ENCODE measurements at places on chromosomes 7 and 10.

- DNase-seq: no peak
These were observed 33.4 kb downstream of the SCD start for GRCh38 chr10:100380400-100380799.

DNA sequence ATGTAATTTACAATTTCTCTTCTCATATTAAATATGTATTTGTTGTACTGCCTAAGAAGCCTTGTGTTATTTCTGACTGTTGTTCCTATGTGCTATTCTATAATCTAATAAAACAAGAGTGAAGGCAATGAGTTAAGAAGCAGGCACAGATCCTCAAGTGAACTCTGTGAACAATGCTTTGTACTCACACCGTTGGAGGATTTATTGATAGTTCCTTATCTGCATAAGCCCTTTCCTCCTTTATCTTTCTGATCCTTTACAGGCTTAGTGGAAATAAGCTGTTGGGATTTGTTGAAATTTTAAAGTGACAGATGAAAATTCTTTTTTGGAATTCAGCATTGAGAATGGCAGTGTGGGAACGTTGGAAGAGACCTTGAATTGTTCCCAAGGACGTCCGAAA, 329.6 kb upstream of the NPVF start:
- no peak for DNase-seq

DNA sequence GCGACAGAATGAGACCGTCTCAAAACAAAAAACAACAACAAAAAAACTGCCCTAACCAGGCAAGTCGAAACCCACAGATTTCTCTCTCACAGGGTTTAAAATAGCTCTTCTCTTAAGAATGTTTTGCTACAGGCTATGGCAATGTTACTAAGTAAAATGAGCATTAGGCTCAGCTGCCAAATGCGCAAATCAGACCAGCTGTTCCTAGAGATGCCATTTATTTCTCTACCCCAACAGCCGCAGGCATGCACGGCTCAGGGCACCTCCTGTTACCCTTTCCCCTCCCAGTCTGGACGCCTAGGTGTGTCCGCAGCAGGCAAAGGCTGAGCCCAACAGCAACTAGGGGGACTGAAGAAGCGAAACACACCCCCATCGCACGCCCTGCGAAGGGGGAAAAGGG, 168.3 kb upstream of the MBL2 start:
- no peak for DNase-seq

GRCh38 chr10:86710987-86711512, 42.7 kb downstream of the LDB3 start:
- DNase-seq: peak; percentile 89

DNA sequence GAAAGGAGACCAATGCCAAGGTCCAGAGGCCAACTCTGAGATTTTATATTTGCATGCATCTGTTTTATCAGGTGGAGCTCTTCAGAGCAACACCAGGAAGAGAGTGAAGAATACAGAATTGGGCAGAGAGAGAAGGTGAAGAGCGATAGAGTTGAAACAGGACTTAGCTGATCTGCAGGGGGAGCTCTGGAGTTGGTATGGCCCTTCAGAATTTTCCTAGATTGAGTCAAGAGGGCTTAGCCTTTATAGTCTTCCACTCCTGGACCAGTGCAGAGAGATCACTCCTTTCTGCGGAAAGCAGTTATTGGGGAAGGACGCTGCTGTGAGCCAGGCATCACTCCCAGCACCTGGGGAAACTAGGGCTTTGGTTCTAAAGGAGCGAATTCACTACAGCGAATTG, 105.0 kb upstream of the DGKB start:
- DNase-seq: no peak

DNA sequence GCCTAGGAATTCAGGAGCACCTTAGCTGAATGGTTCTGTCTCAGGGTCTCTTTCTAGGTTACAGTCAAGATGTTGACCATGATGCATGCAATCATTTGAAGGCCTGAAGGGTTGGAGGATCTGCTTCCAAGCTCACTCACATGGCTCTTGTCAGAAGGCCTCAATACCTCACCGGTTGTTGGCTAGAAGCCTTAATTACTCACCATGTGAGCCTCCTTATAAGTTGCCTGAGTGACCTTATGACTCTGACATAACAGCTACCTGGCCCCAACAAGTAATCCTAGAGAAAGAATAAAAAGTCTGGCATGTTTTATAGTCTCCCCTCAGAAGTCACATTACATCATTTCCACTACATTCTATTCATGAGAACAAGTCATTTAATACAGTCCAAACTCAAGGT, 3.4 kb upstream of the C1GALT1 start:
- no peak for DNase-seq

DNA sequence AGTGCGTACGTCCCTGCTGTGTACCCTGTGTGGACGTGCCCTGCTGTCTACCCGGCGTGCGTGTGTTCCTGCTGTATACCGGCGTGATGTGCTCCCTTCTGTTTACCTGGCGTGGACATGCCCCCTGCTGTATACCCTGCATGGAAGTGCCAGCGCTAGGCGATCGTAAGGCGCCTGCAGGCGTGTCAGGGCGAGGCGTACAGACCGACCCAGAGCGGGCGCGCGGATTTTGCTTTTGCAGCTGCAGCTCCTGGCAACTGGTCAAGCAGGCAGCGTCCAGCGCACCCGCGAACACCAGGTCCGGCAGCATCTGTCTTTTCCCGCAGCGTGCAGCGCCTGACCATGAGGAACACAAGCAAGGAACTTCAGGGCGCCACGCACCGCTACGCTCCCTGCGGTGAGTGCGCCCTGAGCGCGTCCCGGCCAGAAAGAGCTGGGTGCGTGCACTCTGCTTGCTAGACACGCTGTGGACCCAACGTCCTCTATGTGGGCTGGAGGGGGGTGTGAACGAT, 680 bp downstream of the C7orf57 start:
- DNase-seq: no peak

GRCh38 chr7:44639671-44640321, 33.4 kb downstream of the OGDH start:
- DNase-seq: no peak

- DNase-seq: no peak
These were observed 44.1 kb downstream of the HGF start for GRCh38 chr7:81725812-81726127.

DNA sequence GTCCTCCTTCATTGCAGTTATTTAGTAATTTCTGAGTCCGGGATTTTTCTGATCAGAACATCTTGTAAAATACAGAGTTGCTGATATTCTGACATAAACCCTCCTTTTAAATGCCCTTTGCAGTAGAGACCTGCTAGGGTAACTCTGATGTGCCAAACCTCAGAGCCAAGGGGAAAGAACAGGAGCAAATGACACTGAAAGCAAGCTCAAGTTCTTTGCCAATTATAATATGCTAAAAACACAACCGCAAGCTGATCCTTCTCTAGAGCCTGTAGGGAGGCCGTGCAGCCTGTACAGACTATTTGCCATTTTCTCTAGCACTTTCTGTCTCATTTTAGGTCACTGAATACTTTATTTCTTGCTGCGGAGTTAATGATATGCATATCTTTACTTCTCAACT, 240.4 kb downstream of the CAMK1D start:
- DNase-seq: no peak

DNA sequence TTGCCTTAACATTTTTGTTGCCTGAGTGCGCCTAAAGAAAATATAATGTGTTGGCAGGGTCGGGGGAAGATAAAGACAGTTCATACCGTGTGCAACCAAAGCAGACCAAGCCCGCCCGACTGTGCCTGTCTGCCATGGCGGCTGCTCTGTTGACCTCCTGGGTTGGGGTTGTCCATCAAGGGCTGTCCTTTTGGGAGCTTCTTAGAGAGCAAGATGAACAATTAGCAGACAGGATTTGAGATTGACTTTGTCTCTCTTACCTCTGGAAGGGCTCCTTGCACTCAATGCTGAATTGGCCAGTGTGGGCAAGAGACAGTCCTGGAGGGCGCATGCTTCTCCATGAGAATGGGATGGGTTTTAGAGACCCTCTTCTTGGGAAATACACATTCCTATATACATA, 319.6 kb downstream of the GLRX3 start:
- DNase-seq: no peak

GRCh38 chr7:25402532-25402931, 174.2 kb upstream of the NPVF start:
- DNase-seq: no peak

DNA sequence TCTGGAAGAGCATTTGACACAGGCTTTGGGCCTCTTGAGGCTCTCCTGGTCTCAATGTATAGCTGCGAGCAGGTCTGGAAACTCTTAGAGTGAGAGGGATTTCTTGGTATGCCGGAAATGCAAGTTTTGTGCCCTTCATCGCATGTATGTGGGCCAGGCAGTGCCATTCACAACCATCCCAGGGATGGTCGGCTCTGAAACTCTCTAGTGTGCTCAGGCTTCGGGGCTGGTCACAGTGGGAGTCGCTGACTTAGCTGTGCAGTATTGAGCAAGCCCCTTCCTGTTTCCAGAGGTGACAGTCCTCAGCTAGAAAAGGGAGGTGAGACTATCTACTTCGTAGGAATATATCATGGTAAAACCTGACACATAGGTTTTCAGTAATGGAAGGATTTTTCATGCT, 2.0 kb upstream of the AOAH start:
- DNase-seq: peak; percentile 73

- no peak for DNase-seq
These were observed 101.0 kb downstream of the SKIDA1 start for GRCh38 chr10:21424459-21424861.

DNA sequence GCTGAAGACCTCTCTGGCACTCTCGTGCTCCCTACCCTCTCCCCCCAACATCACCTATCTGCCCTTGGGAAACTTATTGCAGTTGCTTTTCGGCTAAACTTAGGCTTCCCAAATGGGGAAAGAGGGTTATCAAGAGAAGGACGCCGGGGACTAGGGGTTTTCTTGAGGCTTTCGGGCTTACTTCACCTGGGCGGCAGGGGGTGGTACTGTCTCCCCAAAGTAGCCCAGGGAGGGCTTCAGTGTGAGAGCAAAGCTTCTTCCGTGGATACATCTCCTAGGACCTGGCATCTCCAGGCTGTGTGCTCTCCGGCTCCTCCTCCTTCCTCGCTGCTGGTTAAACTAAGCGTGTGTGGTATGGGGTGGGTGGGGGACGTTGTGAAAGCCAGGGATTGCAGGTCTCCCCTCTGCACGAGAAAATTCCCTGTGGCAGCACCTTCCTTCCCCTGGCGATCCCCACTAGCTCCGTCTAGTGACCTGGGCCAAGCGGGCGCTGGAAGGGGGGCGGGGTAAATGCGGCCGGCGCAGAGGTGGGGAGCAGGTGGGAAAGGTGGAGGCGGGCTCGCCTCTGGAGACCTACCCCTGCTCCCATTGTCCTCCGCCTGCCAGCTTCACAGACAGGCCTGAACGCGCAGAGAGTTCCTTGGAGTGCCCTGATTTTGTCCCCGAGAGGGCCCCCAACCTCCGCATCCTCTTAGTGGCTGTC, 1.1 kb downstream of the PLXDC2 start:
- no peak for DNase-seq

DNA sequence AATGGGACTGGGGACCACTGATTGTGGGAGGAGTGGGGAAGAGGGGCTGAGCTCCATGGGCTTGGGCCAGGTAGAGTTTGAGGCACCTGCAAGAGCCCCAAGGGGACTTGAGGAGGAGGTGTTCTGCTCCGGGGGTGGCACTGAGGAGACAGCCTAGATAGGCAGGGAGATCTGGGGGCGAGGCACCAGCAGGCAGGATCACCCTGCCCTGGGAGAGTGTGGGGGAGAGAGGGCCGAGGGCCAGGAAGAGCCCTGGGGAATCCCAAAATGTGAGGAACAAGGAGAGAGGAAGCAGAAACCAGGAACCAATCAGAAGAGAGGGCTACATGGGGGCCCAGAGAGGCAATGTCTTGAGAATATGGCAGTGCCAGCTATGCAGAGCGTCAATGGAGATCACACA, 34.6 kb downstream of the LEP start:
- DNase-seq: no peak

DNA sequence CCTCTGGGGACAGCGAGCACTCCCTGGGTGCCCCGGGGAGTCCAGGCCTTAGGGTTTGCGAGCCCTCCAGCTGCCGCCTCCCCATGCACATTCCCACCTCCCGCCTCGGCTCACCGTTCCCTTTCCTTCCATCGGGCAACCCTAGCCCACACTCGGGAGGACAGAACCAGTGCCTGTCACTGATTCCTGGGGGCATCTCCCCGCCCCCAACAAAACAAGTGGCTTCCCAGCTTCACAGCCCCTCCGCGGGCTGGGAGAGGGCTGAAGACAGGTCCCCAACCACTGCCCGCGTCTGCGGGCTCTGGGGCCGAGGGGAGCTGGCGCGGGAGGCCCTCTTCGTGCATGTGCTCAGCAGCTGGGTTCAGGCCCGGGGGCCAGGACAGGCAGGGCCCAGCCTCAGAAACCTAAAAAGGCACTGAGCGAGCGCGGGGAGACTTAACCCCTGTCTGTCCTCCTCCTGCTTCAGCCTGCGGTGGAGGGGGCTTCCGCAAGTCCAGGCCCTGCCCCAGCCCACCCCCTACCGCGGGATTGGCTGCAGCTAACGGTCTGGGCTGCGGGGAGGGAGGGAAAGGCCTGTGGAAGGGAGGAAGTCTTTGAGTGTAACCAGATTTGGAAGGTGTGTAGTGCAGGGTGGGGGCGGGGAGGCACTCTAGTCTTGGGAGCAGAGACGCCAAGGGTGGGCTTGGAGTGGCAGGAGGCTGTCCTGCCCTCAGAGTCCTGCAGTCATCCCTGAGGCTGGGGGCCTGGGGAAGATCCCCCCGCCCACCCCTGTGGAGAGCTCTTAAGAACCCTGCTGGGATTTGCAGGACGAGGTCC, 1.2 kb downstream of the FLNC start:
- no peak for DNase-seq

DNA sequence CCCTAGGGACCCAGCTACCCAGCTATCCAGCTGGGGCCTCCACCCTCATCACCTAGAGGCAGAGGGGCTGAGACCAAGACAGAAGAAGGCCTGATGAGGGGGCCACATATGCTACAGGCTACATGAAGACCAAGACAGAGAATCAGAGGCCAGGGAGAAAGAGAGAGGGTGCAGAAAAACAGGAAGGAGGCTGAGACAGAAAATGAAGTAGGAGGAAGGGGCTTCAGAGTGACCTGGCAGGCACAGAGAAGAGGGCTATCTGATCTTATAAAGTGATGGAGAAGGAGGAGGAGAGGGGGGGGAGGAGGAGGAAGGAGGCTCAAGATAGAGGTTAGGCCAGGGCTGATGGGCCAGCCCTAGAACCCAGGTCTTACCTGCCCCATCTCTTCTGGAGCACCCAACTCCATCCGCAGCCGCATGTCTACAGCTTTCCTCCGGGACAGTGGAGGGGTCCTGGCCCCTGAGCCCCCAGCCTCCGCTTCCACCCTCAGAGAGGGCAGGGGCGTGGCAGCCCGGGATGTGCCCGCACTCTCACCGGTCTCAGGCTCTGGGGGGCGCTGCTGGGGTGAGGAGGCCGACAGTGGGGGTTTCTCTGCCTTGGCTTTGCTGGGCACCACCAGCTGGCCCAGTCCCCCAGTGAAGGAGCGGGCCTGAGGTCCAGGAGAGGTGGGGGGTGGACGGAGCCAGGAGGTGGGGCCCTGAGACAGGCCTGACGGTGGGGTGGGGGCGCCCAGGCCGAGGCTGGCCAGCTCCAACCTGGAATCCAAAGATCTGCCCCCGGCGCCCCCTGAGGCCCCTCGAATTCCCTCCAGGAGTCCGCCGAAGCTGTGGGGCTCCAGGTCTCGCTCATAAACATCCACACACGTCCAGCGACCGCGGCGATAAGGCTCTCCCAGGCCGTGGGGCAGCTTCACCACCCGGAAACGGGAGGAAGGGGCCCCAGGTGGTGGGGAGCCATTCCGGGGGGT, 1.8 kb downstream of the TSC22D4 start:
- peak; percentile 43 for DNase-seq
